ENCODE measurements at places on chromosomes 16 and 17.

DNA sequence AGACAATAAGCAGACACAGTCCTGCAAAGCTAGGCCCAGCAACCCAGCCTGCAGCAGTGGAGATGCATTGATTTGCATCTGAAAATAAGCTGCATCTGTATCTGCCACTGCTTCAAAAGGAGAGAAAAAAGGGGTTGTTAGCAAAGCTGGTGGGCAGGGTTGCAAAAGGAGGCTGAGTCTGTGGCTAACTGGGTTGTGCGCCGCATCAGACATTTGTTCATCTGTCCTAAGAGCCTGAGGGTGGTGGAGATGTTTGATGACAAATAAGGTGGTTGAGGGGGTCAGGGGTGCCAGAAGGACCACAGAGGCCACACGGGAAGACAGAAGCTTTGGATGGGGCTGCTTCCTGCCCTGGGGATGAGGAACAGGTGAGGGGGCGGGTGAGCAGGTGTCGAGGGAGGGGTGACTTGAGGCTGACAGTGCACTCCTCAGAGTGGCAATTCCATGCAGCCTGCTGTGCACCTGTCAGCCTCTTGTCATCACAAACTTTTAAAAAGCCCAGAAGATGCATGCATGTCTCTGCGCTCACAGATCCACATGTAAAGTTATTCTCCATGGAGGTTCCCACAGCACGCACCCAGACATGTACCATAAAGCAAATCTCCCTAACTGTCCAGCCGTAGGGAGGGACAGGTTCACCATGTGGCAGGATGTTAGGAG is 35.4 kb downstream of the WSB1 start:
- DNase-seq: no peak

DNA sequence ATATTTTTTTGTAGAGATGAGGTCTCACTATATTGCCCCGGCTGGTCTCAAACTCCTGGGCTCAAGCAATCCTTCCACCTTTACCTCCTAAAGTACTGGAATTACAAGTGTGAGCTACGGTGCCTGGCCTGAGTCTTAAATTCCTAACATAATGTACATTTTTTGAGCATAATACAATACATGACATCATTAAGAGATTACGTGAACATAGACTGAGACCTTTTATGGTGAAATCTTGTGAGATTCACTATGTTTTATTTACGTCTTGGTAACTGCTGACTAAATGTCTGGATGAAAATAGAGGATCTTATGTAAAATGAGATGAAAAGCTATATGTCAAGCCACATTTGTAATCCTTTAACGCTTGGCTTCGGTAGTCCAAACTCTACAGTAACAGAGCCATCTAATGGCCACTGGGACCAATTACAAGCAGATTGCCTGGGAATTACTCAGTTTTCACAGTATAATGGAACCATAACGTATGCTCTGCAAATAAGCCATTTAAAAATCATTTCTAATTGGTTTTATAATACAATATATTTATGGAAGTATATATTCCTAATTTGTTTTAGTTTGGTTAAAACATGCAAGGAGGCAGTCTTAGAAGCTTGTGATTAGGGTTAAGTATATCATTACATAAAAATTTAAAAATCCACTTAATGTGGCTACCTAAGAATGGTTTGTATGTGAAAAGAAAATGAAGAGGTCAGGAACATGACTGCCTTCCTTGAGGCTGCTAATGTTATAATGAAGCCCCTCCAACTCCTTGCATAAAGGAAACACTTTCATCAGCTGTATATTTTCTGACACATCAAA is 8.1 kb upstream of the EFCAB13 start:
- DNase-seq: peak; percentile 85

- DNase-seq: no peak
These were observed 240.0 kb upstream of the ZFHX3 start for GRCh38 chr16:73287859-73288405.

- DNase-seq: no peak
These were observed 4.8 kb upstream of the ATP2A3 start for GRCh38 chr17:3968886-3969524.

DNA sequence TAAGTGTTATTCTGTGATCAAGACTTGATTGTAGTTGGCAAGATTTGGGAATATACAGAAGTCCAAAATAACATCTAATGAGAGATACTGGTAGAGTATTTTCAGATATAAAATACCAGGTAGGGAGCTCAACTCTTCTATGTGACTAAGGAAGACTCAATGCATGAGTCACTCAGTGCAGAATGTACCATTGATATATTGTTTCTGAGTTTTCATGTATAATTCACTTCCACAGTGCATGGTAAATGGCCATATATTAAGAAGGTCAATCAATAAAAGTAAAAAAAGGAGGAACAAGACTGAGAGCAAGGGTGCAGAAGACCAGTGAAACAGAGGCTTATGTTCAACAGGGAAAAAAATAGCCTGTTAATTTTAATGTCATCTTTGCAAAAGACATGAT is 1387.9 kb downstream of the CDH8 start:
- no peak for DNase-seq

- no peak for DNase-seq
These were observed 44.0 kb upstream of the ABCC11 start for GRCh38 chr16:48291303-48291702.

- no peak for DNase-seq
These were observed at the start of gene PDE6G for GRCh38 chr17:81656118-81656743. PDE6G (minus strand) TSS chr17:81656542; CDS start chr17:81653305, 3,237 bp downstream.

DNA sequence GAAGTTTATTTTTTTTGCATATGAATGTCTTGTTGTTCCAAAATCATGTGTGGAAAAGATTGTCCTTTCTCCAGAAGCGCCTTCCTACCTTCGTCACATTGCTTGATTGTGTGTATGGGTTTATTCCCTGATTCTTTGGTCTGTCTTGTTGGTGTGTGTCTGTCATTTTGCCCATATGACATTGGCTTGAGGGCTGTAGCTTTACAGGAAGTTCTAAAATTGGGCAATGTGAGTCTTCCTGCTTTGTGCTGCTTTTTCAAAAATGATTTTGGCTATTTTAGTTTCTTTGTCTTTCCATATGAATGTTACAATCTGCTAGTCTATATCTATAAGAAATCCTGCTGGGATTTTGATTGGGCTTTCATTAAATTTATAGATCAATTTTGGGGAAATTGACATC is 217.2 kb downstream of the SNX29 start:
- no peak for DNase-seq

GRCh38 chr17:47694581-47695428 is 844 bp downstream of the TBKBP1 start:
- DNase-seq: no peak

DNA sequence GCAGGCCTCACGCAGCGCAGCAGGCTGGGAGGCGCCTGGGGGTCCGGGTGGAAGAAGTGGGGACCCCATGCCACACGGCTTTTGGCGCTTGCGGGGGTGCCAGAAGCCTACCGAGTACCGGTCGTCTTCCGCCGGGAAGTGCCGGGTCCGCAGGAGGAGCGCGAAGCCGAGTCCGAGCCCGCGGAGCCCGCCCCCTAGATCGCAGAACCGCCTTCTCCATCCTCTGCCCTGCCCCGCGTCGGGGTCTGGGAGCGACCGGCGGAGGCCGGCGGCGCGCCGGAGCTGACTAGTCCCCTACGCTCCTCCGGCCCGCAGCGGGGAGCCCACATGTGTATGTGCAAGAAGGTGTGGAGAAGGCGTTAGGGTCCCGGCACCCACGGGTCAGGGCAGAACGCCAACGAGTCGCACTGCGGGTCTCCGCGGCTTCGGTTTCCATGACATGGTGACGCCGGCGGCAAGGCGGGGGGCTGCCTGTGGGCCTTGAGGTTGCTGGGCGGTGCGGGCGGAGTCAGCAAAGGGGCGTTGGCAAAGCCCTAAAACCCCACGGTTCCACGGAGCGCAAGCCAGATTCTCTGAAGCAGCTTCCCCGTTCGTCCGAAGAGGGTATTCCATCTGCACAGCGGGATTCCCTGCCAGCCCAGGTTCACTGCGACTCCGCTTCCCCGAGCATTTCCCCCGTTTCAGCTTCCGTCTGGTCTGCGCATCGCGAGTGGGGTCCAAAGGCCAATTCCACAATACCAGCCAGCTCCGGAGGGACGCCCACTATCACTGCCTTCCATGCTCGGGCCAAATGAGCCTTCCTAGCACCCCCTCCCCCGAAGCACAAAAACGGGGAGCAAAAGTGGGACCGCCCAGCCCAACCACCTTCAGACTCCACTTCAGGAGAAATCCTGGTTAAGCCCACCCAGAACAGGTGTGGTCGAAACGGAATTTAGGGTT is 2.3 kb upstream of the LHX1 start:
- no peak for DNase-seq

DNA sequence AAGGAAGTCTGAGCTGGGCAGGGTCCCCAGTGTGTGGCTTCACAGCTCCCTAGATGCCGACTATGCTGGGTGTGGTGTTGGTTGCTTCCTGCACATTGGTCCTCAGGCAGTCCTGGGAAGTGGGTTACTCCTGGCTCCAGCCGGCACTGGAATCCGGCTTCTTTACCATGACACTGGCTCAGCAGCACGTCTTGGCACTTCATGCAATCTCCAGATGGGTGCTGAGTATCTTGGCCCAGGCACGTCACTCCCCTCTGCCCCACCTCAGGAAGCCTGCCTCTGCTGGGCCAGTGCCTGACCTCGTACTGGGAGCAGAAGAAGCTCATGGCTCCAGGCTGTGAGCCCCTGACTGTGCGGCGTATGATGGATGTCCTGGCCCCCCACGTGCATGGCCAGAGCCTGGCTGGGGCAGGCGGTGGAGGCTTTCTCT is 24.5 kb downstream of the FCSK start:
- DNase-seq: no peak

- no peak for DNase-seq
These were observed 3.1 kb upstream of the NFATC3 start for GRCh38 chr16:68081861-68082628.

DNA sequence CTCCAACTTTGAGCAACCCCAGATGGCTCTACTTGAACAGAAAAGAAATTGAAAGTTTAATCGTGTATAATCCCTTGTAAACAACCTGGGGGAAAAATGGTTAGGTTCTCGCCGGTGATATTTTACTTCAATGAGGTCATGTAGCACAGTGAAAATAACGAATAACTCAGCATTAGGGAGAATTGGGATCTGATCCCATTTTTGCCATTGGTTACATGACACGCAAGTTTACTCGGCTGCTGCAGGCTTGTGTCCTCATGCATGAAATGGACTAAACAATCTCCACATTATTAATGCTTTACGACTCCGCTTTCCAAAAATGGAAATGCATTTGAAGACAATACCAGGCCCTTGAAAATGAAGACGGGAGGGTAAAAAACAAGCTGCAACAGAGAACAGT is 45.5 kb upstream of the LRRC37A3 start:
- no peak for DNase-seq

- DNase-seq: no peak
These were observed 6.3 kb downstream of the TNS4 start for GRCh38 chr17:40495140-40495539.

DNA sequence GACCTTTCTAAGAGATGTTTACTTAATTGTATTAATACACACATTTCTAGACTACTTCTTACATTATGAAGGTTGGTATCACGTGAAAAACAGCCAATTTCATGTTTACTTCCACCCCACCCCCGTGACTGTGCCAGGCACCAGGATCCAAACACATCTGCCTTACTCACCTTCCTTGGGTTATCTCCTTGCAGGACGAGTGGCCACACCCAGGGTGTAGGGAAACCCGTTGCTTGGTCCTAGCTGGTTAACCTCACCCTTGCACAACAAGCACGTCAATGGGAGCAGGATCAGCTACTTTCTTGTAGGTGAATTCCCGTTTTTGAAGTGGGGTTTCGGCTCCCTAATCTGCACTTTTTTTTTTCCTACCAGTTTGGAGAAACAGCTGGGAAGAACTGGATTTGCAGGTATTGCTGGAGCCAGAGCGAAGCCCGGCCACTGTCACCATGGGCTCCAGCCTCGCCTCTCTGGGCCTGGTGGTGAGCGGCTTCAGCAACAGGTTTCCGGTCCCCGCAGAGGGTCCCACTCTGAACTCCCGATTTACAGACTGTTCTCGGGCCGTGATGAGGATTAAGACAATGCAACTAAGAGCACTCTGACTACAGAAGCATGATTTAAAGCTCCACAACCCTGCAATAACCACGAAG is 2.1 kb upstream of the UBB start:
- no peak for DNase-seq

DNA sequence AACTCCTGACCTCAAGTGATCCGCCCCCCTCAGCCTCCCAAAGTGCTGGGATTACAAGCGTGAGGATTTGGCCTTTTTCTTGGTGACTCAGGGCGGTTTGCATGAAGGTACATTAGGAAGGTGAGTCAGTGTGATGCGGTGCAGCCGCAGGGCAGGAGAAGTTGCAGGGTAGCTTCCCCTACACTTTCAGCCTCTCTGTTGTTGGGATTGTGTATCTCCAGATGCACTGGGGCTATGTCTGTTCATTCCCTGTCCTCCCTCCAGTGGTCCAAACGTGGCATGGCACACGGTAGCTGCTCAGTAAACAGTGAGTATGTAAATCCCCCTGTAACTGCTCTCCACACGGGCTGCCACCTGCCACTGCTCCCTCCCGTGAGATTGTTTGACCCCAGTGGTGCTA is 109.1 kb upstream of the CDC42EP4 start:
- DNase-seq: no peak

DNA sequence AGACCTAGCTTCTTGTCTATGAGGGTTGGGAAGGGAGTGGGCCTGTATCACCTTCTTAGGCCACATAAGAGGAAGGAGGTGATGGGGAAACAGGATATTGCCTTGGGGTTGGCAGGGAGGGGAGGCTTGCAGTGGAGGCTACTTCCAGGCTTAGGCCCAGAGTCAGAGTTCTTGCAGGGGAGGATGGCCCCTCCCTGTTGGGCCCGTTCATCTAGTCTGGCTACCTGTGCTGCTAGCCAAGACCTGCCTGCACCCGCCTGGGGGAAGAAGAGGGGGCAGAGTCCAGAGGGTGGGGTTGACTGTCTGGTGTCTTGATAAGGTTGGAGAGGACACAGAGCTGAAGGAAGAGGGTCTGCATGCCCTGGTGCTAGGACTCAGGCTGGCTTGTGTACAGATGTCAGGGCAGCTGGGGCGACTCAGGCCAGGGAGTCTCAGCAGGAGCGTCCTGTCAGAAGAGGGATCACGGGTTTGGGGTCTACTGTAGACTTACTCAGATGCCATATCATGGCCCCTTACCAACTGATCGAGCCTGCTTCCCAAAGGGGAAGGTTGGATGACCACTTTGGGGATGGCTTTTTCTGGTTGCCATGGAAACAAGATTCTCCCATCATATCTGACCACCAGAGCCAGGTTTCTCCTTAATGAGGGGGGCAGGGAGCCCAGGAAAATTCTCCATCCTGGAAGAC is 5.3 kb downstream of the KDM6B start:
- DNase-seq: no peak

GRCh38 chr16:55273356-55273755 is 50.6 kb upstream of the IRX6 start:
- DNase-seq: no peak

DNA sequence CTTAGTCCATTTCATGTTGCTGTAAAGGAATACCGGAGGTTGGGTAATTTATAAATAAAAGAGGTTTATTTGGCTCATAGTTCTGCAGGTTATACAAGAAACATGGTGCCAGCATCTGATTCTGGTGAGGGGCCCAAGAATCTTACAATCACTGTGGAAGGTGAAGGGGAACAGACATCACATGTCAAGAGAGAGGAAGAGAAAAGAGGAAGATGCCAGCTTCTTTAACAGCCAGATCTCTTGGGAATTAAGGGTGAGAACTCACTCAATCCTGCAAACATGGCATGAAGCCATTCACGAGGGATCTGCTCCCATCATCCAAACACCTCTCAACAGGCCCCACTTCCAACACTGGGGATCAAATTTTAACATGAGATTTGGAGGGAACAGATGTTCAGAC is 49.5 kb downstream of the BMERB1 start:
- no peak for DNase-seq

Measured in HS-27A (cell line).